Fibroblast of skin of left biceps (primary cell): ENCODE measurements at places on chromosomes 3 and 15.

DNA sequence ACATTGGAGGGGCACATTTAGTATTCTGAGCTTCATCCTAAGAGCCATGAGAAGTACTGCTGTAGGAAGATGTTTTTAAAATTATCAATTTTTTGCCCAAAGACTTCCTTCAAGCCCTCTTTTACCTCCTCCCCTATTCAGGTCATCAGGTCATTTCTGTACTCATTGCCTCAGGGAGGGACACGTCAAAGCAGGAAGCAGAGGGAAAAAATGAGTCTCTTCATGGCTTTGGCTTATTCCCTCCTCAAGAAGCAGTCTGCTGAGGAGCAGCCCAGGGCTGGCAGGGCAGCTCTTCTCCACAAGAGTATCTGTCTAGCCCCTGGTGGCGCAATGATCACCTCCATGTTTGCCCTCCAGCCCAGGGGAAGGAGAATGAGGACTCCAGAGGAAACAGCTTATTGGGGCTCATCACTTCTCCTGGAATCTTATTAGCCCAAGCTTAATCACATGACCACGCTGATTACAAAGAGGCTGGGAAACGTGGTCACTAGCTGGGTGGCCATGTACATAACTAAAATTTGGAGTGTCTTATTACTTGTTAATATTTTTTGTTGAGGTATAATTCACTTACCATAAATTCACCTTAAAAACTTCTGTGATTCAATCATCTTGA is 44.2 kb upstream of the GATA2 start:
- no peak for DNase-seq

DNA sequence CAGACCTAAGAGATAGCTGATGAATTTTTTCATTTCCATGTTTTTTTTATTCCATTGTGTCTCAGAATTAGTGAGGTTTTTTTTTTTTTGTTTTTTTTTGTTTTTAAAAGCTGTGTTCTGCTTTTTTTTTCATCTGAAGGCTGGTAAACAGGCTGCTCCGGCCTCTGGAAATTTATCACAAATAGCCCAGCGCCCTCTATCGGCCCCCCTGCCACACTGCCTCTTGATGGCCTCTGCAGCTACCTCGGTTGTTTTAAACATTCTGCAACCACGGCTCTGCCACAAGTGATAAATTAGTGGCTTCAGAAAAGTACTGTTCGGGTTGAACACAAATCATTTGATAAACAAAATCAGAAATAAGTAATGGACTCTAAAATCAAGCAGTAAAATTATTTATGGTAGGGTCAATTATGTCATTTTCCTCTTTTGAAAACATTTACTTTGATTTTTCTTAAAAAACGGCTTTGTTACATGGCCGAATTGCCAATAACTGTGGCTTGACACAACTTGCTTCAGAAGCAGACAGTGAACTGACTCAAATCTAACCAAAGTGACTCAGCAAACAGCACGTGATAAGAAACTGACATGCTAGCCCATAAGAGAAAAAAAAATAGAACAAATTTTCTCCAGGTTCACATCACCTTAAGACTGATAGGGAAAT is 87.8 kb downstream of the RSL24D1 start:
- peak; percentile 1 for DNase-seq

- DNase-seq: no peak
These were observed 17.8 kb upstream of the CLDN1 start for GRCh38 chr3:190340071-190340470.

DNA sequence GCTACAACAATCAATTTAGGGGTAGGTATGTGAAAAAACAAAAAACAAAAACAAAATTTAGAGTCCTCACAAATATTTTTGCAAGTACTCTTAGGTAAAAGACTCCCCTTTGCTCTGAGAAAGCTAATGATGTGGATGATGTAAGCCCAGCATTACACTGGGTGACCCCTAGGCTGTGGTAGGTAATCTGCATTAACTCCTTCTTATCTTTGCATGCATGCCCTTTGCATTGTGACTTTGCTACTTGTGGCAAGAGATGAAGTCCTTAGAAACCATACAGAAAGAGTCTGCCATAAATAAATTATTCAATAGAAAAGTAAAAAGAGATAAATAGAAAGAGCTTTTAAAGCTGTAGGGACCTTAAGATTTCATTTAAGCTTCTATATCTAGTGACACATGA is 159.7 kb upstream of the MBNL1 start:
- DNase-seq: no peak

DNA sequence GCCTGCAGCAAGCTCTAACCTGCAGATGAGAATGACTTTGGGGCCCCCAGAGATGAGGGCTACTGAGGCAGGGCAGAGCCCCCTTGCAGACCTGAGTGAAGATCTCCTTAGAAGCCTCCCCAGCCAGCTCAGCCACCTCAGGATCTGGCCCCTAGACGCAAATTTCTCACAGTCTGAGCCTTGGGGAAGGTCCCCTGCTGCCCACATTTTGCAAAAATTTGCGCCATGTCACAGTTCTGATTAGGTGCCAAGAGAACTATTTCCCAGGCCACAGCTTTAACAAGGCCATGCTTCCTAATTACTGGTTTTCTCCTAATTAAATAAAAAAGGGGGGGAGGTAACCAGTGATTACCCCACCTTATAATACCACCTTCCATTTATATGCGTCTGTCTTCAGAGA is 81.0 kb upstream of the HES1 start:
- no peak for DNase-seq

GRCh38 chr15:43920815-43921214 is 94.0 kb downstream of the WDR76 start:
- DNase-seq: no peak

DNA sequence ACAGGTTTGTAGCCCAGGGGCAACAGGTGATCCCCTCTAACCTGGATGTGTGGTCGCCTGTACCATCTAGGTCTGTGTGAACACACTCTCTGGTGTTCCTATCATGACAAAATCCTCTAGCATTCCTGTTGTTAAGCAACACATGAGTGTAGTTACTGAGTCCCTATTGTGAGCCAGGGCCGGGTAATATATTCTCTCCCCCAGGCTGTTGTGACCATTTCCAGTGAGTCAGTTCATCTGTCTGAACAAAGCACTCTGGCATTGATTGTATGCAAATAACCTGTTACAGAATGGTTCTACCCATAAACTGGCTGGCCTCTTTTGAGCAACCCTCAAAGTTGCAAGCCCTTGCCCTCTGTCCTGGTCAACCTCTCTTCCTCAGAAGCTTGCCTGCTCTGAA is 2.6 kb upstream of the FLNB start:
- no peak for DNase-seq

DNA sequence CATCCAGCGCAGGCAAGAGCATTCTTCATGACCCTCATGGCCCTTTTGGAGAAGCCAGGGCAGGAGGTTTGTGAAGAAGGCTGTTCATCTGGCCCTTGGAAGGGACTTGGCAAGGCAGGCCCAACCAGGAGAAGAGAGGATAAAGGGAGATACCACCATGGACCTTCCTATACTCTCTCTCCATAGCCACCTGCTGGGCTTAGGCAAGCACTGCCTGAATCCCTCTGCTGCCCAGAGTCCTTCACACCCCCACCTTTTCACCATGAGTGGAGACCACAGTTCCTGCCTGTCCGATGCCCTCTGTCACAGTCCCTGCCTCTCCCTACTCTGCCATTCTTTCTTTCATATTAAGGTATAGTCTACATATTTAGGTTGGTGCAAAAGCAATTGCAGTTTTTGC is 10.6 kb upstream of the SFMBT1 start:
- DNase-seq: no peak

GRCh38 chr3:12752809-12753208 is 6.2 kb downstream of the TMEM40 start:
- no peak for DNase-seq

DNA sequence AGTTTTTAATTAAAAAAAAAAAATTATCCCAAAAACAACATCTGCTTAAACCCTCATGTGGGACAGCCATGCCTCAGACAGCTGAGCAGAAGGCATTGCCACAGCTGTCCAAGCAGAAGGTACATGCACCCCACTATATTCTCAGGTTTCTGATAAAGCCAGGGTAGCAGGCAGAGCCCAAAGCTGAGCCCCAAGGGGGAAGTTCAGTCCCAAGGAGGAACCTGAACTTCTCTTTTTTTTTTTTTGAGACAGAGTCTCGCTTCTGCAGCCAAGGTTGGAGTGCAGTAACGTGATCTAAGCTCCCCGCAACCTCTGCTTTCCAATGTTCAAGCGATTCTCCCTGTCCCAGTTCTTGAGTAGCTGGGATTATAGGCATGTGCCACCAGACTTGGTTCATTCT is 33.2 kb downstream of the MKRN2 start:
- DNase-seq: no peak

DNA sequence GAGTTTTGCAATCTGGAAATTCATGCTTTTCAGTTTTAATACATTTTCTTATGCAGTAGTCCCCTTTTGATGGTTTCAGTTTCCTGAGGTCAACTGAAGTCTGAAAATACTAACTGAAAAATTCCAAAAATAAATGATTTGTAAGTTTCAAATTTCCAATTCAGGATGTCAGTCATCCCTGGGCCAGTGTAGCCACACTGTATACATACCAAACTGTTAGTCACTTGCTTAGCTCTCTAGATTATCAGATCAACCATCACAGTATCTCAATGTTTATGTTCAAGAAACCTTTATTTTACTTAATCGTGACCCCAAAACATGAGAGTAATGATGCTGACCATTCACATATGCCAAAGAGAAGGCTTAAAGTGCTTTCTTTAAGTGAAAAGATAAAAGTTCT is 715.5 kb downstream of the GBE1 start:
- no peak for DNase-seq

- peak; percentile 86 for DNase-seq
These were observed 17.0 kb downstream of the TMEM62 start for GRCh38 chr15:43150191-43150929.

- no peak for DNase-seq
These were observed at the start of gene LRRFIP2 for GRCh38 chr3:37174532-37175126. LRRFIP2 (minus strand) TSS chr3:37174582; CDS start chr3:37148983, 25,599 bp downstream.

DNA sequence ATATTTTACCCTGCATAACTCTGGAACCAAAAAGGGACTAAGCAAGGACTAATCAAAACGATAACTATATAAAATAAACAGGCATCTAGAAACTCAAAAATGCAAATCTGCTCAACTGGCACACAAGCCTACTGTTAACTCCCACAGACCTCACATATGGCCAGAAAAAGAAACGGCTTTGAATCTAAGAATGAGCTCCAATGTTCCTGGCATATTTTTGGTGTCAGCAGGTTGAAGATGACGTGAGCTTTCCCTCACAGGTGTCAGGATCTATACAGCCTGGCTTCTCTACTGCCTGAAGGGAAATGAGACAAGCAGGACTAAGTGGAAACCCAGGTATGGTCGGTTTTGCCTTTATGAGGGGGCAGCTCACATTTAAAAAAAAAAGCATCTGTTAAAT is 120.1 kb upstream of the SPATA12 start:
- no peak for DNase-seq

DNA sequence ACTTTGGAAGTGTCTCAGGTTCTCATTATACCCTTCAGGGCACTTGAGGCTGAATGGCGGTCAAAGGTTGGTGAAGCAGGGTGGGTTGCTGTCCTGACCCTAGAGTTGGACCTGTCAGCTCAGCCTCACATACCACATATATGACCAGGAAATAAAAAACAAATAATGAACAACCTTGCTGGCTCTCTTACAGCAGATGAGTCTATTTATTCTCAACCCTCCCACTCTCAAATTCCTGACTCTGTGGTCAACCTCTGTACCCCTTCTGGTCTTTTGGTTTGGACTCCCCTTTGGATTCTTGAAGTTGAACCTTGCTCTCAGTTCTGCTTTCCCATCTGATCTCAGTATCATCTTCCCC is 16.9 kb downstream of the PPP2R3A start:
- DNase-seq: no peak

DNA sequence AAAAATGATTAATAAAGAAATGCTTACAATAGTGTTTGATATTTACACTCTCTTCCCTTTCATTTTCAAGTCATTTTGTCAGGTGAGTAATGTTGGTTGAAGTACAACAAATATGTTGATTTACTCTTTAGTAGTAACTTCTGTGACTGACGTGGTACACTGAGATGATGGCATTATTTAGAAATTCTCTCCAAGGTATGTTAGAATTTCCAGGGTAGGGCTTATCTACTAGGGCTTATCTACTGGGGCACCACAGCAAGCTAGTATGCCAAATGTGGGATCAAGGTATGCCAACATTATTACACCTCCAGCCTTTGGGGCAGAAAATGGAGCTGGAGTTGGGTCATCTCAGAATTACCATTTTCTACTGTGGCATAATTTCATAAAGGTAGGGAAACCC is 157.4 kb upstream of the AGTR1 start:
- DNase-seq: no peak

- no peak for DNase-seq
These were observed 24.5 kb upstream of the RNF111 start for GRCh38 chr15:58962662-58963565.

- no peak for DNase-seq
These were observed 263.9 kb upstream of the IGF1R start for GRCh38 chr15:98384328-98385029.

- no peak for DNase-seq
These were observed 45.5 kb downstream of the SUSD5 start for GRCh38 chr3:33173103-33173502.

- DNase-seq: no peak
These were observed 87.7 kb downstream of the ETFA start for GRCh38 chr15:76223521-76223920.

DNA sequence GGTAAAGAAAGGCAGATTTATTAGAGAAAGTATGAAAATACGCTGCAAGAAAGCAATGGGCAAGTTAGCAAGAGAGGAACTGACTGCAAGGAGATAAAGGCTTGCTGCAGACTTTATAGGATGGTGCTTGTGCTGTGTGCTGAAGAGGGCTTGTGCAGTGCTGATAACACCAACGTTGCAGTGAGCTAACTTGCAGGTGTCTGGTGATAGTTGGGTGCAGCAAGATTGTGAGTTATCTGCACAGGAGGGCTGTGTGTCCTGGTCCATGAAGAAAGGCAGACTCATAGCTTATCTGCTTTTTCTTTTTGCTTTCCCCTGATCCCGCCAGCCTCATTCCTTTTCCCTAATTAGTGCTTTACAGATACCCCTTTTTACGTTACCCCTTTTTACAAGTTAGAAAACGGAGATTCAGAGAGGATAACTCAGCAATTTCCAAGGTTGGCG is 58.0 kb upstream of the ZNF148 start:
- no peak for DNase-seq

GRCh38 chr3:7820969-7821368 is 680.7 kb upstream of the LMCD1 start:
- no peak for DNase-seq

- DNase-seq: no peak
These were observed 123.2 kb upstream of the CGNL1 start for GRCh38 chr15:57253082-57253481.

DNA sequence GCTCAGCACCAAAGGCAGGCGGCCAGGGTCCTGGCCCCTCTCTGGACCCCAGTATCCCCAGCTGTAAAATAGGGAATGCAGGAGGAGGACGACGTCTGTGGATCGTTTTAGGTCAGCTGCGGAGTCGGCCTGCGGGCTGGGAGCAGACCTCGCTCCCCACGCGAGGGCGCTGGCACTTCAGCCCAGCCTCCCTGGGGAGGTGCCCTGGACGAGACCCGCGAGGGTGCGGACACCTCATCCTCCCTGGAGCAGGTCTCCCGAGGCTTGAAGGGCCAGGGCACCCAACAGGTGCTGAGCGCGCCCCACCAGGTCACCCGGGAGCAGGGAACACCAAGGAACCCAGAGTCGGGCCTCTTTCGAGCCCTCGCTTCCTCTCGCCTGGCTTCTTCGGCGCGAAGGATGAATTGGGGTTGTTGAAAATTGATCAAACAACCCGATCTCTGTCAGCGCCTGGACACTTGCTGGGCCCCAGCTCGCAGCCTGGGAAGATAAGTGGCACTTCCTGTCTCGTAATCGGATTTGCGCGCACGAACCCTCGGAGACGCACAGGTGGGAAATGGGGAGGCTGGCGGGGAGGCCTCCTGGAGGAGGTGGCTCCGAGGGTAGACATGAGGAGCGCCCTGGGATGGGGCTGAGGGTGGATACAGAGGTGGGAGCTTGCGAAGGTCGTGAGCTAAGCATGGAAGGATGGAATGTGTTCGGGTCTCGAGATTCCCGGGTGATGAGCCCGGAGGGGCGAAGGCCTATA is 588 bp upstream of the VIPR1 start:
- no peak for DNase-seq
